ENCODE measurements at places on chromosomes 12 and 14. TPM values are rescaled to one million over a fixed set of nuclear protein-coding genes. Genes with fewer than 3 reads are reported as not detected.

The MUCL1 gene
- total RNA-seq, result not detected

The NUAK1 gene
- total RNA-seq, result 4.0 TPM

DNA sequence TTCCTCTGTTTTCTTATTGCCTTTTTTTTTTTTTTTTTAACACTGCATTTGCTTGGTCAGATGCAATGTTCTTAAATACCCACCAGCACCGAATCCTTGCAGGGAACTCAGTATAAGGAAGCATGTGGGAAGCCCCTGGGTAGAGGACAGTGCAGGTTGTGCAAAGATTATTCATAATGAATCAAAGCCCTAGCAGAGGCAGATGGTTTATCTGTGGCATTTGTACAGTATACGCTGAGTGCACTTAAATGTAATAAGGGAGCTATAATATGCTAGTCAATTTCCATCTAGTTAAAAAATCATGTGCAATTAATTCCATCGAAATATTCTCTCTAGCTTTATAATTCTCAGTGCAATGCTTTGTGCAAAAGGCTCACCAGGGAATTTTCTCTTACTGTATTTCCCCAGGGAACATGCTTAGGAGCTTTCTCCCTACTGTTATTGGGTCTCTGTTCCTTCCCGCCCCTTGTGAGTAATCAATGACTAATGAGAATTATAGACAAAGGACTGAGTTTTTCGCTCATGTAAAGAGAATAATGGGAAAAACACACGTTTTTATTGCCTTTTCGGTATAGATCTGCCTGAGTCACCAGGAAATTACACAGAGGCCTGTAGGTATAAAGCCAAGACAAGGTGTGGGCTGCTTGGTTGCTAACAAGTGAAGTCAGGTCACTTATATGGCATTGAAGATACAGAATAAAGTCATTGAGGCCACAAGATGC is 1214.3 kb upstream of the TMEM132C start:
- no peak for DNase-seq

- no peak for DNase-seq
Observed at GRCh38 chr12:46686267-46686942, 139.4 kb downstream of the SLC38A4 start.

DNA sequence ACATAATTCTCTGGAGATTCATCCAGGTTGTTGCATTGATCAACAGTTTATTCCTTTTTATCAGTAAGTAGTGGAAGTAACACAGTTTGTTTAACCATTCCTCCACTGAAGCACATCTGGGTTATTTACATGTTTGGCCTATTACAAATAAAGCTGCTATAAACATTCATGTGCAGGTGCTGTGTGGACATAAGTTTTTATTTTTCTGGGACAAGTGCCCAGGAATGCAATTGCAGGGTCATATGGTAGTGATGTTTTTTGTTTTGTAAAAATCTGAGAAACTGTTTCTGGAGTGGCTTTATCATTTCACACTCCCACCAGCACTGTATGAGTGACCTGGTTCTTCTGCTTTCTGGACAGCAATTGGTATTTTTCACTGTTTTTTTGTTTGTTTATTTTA is 505.4 kb downstream of the CCER1 start:
- no peak for DNase-seq

GRCh38 chr14:91170504-91171121 is 56.7 kb downstream of the DGLUCY start:
- DNase-seq, result no peak

- DNase-seq, result no peak
Observed at GRCh38 chr14:89720076-89720687, 234.3 kb downstream of the EFCAB11 start.

- no peak for DNase-seq
Observed at GRCh38 chr14:49992448-49992847, 99.6 kb downstream of the ARF6 start.

DNA sequence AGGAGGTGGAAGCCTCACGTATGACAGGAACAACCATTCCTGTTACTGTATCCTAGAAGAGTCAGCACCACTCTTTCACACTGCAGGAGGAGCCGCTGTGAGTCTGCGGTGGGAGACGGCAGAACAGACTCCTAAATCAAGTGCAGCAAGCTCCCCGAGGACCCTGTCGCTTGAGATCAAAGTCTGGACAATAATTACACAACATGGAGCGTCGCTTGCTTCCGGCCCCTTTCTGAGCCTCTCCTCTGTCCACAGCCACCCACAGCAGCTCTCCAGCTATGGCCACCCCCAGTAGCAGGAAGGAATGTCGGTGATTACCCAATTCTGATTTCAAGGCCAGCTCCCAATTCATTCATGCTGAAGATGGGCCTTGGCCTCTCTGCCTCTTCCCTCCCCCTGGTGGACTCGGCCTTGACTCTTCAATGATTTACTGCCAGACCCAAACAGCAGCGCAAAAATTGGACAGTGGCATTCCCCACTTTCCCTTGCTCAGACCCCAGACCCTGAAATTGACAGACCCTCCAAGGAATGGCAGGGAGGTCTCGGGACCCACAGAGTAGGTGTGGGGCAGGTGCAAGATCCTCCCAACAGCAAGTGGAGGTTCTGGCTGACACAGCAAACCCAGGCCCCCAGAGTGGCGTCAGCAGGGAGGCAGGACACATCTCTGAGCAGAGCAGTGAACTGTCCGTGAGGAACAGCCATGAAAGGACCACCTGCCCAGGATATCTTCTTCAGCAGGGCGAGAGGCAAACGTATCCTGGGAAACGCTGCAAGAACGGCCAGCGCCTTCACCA is 272.7 kb upstream of the DIO3 start:
- DNase-seq, result no peak

The AQP2 gene
- not detected for total RNA-seq

- no peak for DNase-seq
Observed at GRCh38 chr12:132393245-132393795, 63.9 kb upstream of the GALNT9 start.

- no peak for DNase-seq
Observed at GRCh38 chr12:58773986-58774385, 146.3 kb downstream of the LRIG3 start.

The RD3L gene
- total RNA-seq, result not detected

GRCh38 chr12:131097202-131098177 is 143.8 kb downstream of the ADGRD1 start:
- DNase-seq, result no peak

GRCh38 chr14:36161776-36162175 is 14.7 kb downstream of the PTCSC3 start:
- DNase-seq, result no peak

- DNase-seq, result no peak
Observed at GRCh38 chr12:105823810-105824209, 314.9 kb downstream of the NUAK1 start.

DNA sequence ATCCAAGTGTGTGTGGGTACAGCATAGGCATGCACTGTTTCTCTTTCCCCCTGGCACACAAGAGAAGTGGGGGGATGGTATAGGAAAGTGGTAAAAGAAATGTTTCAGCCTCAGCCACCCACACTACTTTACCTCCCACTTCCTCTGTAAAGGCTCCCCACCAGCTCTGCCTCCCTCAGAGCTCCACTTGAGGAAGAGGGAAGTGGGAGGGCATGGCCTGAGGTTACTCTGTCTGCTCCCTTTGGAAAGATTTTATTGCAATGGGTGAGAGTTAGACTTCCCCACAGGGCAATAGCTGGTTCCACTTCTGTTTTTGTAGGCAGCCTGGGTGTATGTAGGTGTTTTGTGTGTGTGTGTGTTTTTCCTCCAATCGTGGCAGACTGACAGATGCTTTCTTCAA is 145.3 kb downstream of the SSPN start:
- no peak for DNase-seq

GRCh38 chr12:1839464-1839863 is 19.1 kb downstream of the LRTM2 start:
- DNase-seq, result no peak

- DNase-seq, result peak; percentile 41
Observed at GRCh38 chr12:108950991-108951739, 69.7 kb downstream of the SVOP start.

DNA sequence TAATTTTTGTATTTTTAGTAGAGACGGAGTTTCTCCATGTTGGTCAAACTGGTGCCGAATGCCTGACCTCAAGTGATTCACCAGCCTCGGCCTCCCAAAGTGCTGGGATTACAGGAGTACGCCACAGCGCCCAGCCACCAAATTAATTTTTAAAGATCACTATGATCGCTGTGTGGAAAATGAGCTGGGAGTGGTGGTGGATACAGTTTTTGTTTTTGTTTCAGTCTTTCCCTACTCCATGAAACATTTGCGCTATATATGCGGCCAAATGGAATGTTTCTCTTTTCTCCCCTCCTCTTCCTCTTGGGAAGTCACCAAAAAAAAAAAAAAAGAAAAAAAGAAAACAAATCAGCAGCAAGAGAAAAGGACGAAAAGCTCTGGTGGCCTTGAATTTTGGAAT is 20.8 kb upstream of the P2RX4 start:
- no peak for DNase-seq

- DNase-seq, result no peak
Observed at GRCh38 chr14:64725261-64725815, 21.1 kb downstream of the PLEKHG3 start.

- DNase-seq, result no peak
Observed at GRCh38 chr14:50249136-50249775, 17.9 kb upstream of the SOS2 start.

GRCh38 chr14:32654106-32654505 is 284.6 kb upstream of the NPAS3 start:
- DNase-seq, result no peak

DNA sequence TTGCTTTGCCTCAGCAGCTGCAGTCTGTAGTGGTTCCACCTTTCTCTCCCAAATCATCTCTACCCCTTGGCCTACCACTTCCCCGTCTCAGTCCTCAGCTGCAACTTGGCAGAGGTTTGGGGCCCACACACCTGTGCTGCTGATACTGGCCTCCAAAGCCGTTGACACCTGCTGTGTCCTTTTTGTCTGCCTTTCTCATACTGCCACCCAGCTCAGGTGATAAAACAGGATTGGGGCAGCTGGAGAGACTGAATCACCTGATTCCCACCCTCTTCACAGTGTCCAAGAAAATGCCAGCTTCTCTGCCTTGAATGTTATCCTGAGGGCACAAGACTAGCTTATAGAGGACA is 103.7 kb downstream of the ETV6 start:
- DNase-seq, result no peak

GRCh38 chr12:132342251-132343227 is 13.2 kb upstream of the GALNT9 start:
- no peak for DNase-seq

The BCAT1 gene
- total RNA-seq, result 239 TPM

- no peak for DNase-seq
Observed at GRCh38 chr14:21106176-21106497, 5.3 kb downstream of the TMEM253 start.

- DNase-seq, result no peak
Observed at GRCh38 chr14:60632257-60632656, 17.0 kb downstream of the SIX1 start.

DNA sequence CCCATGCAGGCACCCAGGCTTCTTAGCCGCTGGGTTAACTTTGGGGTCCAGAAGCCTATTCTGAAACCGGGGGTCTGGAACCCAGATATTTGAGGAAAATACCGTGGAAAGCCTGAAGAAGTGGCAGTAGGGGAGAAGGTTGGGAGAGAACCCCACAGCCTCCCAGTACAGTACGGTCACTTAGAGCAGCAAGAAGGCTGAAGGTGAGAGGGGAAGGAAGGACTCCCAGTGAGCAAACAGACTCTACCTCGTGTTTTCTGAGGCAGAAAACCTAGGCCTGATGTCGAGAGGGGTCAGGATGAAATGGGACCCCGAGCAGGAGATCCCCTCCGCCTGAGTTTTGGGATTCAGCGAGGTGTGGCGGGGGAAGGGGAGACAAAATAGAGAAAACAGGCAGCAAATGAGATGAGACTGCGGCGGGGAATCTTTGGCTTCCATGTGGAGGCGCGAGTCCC is 10.7 kb upstream of the CALCOCO1 start:
- no peak for DNase-seq

The ABHD12B gene
- not detected for total RNA-seq

GRCh38 chr12:79873201-79873600 is 61.7 kb downstream of the PPP1R12A start:
- DNase-seq, result no peak

DNA sequence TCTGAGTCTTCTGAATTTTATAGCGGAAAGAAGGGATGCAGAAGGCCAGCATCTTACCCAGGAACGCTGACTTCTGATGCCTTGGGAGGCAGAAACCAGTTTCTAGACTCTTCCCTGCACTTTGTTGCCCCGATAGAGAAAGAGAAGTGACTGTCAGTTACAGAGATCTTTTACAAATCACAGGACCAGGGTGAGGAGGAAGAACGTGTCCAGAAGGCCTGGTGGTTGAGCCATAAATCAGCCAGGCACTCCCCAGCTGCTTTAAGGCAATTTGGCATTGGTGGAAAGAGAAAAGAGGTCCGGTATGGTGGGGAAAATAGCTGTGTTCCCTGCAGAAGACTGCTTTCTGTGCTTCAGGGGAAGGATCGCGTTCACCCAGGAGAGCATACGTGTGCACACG is 88.7 kb upstream of the KCNA1 start:
- DNase-seq, result no peak

The KERA gene
- not detected for total RNA-seq

GRCh38 chr14:28381656-28382055 is 384.9 kb upstream of the FOXG1 start:
- no peak for DNase-seq

The CACNA2D4 gene
- total RNA-seq, result 2.7 TPM

The HPD gene
- total RNA-seq, result not detected

GRCh38 chr12:30754383-30754749 is 385 bp downstream of the CAPRIN2 start:
- DNase-seq, result no peak

GRCh38 chr12:29396774-29397173 is 15.8 kb upstream of the ERGIC2 start:
- DNase-seq, result no peak

GRCh38 chr12:57895389-57896114 is 45.8 kb upstream of the ATP23 start:
- no peak for DNase-seq

DNA sequence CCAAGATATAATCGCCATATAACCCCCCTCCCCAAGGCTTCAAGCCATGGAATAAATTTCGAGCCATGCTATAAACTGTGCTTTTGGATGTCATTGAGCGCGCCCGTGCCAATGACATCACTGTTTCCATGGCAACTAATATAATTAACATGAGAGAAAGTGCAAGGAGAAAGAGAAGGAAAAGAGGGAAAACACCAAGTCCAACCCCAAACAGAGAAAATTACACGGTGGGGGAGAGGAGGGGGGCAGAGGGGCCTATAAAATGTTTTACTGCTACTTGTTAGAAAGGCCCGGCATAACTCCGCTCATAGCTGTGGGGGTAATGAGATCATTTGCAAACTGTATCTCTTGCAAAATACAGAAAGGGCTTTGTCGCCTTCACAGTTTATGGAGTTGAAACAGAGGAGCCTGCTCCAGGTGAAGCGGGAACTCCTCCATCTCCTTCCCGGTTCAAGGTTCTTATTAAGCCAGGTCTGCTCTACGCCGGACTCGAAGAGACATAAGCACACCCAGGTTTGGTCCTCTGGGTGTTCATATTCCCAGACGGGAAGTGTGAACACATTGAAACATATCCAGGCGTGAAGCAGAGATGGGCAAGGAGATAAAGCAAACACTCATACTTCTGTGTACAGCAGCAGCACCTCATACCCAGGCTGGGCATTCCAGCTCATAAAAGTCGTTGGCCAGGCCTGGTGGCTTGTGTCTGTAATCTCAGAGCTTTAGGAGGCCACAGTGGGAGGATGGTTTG is 99.1 kb upstream of the MAP1LC3B2 start:
- no peak for DNase-seq

The AJUBA gene
- 47.3 TPM for total RNA-seq

Data from SJCRH30 (cell line).